Glutamatergic neuron (in vitro differentiated cells): ENCODE measurements at places on chromosomes 7 and 10. TPM values are rescaled to one million over a fixed set of nuclear protein-coding genes. Genes with fewer than 3 reads are reported as not detected.

- DNase-seq, result no peak
Measured at GRCh38 chr7:106151459-106152312, 39.6 kb upstream of the SYPL1 start.

DNA sequence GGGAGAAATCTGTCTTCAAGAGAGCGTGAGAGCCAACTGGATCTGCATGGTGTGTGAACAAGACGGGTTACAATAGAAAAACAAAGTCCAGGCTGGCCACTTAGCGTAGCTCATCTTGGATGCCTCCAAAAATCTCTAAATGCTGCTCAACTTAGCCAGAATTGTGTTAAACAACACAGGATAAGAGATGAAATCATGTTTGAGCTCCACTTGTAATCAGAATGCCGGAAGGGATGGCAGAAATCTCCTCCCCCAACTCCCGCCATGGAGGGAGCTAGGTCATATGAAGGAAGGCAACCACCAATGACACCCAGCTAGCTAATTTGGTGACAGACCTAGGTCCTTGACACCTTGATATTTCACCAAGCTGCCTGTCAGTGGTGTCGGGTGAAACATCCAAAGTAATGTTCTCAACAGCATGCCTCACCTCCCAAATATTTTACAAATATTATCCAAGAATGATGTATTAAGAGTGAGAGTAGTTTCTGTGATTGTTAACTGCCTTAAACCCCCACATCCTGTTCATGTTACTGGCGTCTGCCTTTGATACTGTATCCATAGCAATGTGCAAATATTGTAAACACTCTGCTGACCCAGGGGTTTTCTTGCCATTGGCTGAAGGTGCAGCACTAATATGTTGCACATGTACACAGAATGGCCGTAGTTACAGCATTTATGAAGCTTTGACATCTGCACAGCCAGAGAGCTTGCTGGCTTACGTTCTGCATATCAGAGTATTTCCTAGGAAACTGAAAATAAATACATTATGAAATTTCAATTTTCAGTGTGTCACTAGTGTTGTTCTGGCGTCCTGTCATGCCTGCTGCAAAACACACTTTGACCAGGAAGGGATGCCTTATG, 25.8 kb downstream of the TMEM254 start:
- DNase-seq, result no peak

GRCh38 chr10:48271047-48271730, 3.3 kb downstream of the FRMPD2 start:
- no peak for DNase-seq

FIS1 gene
- 128 TPM for total RNA-seq

PTPRN2 gene
- 49.0 TPM for total RNA-seq

ZNF365 gene
- total RNA-seq, result 0.76 TPM

GSTO2 gene
- total RNA-seq, result 2.0 TPM
